ENCODE measurements at places on chromosomes 4 and X.

- DNase-seq: no peak
Measured at GRCh38 chrX:136711147-136711546, 63.2 kb downstream of the CD40LG start.

DNA sequence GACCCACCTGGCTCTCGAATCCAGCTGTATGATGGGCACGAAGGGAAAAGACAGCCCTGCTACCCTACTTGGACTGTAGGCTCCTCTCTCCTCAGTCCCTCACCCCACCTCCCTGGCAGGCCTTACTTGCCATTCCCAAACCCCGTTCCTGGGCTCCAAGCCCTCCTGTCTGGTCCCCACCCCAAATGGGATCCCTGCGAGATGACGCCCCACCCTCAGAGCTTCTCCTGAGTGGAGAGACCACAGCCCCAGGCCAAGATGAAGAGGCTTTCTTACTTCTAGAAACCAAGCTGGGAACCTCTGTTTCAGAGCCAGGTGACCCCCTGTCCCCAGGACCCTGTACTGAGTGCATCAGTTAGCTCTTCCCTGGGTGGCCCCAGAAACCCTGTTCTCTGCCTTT, 4.5 kb downstream of the NALF2 start:
- DNase-seq: no peak

DNA sequence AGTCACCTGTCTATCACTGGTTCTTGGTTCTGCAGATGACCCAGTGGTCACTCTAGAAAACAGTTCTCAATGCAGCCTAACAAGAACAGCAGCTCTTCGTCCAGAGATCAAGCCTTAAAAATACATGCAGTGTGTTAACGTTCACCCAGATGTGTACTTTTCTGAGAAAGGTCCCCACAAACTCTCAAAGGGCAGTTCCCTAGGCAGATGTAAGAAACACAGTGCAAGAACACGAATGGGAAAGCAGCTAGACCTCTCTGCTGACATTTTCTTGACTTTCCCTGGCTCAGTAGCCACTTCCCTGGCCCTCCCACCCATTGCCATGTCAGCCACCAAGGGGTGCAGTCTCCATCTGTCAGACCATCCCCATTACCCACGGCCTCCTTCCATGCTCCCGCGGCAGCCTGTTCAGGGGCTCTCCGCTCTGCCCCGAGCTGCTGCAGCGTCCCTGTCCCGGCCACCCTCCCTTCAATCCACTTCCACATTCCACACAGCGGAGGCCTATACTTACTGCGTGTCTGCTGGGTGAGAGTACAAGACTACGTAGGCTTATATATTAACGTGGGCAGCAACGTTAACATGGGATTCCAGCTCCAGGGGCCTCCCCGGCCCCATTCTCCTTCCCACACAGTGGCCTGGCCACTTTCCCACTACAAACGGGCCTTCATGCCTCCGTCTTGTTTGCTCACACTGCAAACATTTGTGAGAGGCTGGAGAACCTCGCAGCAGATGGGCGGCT, 34.3 kb downstream of the IRF2 start:
- DNase-seq: no peak

GRCh38 chr4:53558065-53558801, 33.1 kb downstream of the LNX1 start:
- peak; percentile 32 for DNase-seq

DNA sequence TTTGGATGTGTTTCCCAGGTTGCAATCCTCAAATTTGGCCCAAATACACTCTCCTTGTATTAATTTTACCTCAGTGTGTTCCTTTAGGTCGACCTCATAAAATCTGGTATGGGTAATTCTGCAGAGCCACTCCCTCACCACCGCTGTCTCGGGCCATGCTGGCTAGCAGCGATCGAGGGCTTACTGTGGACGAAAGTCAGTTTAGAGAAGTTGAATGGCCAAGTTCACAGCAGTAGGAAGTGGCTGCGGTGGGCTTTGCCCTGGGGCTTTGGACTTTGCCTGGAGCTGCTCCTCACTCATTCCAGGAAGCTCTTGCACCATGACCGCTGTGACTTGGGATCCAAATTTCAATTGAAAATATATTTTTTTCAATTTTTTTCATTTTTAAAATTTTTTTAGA, 19.6 kb downstream of the TMEM187 start:
- no peak for DNase-seq

DNA sequence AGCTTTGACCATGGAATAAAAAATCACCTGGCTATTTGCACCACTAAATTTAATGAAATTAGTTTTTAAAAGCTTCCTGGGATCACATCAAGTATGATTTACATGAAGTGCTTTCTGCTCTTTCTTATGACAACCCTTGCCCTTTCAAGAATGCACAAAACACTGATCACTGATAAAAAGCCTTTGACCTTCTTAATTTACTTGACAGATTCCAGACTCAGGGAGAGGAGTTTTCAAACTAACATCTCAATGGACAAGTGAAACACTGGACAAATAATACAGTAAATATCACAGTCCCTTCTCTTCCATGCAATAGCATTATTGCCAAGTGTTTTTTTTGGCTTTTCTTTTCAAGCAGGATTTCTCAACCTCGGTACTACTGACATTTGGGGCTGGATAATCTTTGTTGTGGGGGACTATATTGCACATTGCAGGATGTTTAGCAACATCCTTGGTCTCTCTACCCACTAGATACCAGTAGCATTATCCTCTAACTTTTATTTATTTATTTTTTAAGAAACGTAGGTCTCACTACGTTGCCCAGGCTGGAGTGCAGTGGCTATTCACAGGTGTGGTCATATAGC, 86.3 kb downstream of the ZNF827 start:
- DNase-seq: no peak

- DNase-seq: no peak
Measured at GRCh38 chrX:148069759-148070503, 88.8 kb downstream of the FMR1NB start.
